RPMI7951 (cell line): ENCODE measurements at places on chromosomes 2 and 18.

GRCh38 chr18:6120820-6121279, 225.5 kb upstream of the TMEM200C start:
- DNase-seq = no peak

DNA sequence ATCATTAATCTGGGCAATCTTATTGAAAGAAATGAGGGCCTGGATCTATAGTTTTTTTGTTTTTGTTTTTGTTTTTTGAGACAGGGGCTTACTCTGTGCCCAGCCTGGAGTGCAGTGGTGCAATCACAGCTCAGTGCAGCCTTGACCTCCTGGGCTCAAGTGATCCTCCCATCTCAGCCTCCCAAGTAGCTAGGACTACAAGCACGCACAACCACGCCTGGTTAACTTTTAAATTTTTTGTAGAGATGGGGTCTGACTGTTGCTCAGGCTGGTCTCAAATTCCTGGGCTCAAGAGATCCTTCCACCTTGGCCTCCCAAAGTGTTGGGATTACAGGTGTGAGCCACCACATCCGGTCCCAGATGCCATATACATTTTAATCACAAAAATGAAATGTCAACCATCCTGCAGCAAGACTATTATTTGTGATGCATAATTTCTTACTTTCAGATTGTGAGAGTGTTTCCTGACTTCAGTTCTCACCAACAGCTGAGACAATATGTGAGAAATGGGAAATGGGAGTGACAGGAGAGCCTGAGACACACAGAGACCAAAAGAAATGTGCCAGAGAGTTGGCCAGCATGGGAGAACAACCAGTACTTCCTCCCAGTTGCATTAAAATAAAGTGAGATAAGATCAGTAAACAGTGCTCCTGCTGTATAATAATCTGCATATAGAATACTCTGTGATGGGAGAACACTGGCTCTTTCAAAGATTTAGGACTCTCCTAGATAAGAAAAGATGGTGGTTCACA, 87.6 kb downstream of the METTL8 start:
- DNase-seq = no peak

DNA sequence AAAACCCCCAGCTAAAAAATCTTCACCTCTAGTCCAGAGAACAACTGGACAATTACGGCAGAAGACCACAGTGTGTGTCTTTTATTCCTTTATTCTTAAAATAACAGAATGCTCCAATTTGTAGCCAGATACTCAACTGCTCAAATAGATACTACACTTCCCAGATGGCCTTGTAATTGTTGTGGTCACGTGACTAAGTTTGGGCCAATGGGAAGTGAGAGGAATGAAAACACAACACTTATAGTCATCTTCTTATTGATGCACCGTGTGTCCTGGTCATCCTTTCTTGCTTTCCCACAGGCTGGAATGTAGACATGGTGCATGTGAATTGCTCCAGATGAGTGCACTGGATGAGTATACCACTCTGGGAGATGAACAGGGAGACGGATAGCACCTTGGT, 145.1 kb downstream of the CDC42EP3 start:
- peak; percentile 33 for DNase-seq

GRCh38 chr2:191001032-191001431, 12.9 kb downstream of the STAT1 start:
- DNase-seq = no peak

- DNase-seq = no peak
These were observed 17.4 kb upstream of the FECH start for GRCh38 chr18:57603871-57604270.

DNA sequence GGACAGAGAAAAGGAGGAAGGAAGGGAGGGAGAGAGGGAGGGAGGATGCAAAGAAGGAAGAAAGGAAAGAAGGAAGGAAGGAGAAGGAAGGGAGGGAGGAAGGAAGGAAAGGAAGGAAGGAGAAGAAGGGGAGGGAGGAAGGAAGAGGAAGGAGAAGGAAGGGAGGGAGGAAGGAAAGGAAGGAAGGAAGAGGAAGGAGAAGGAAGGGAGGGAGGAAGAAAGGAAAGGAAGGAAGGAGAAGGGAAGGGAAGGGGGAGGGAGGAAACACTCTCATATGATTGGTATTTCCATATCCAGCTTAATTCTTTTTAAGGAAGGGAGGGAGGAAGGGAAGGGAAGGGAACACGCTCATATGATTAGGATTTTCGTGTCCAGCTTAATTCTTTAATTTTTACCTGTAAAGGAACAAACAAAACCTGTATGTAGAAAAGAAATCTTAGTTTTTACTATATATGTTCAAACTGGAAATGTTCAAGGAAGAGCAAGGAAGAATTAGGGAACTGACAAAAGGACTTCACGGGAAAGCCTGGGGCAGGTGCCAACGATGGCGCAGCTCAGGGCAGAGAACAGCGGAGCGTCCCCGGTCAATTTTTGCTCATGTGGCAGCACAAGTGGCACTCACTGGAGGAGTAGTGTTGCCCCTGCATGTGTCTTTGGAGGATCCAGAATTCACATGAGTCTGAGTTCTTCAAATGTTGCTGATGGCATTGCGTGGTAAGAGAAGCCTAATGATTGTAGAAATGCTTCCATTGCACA, 228.6 kb downstream of the ZNF516 start:
- DNase-seq = no peak

DNA sequence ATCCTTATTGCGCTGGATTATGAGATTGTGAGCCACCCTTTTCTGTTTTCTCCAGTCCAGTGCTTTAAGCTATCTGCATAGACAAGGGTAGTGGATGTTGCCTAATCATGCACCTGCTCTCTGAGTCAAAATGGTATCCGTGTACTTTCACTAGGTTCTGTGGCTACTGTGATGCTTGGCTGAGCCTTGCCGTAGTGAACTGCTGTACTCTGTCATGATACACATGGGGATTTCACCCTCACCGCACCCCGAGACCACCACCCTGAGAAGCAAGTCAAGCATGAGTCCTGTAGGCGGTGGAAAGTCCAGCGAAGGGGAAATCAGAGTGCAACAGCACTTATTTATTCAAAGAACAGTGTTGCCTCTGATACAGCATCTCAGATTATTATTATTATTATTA, 55.0 kb downstream of the ARHGAP25 start:
- DNase-seq = no peak

DNA sequence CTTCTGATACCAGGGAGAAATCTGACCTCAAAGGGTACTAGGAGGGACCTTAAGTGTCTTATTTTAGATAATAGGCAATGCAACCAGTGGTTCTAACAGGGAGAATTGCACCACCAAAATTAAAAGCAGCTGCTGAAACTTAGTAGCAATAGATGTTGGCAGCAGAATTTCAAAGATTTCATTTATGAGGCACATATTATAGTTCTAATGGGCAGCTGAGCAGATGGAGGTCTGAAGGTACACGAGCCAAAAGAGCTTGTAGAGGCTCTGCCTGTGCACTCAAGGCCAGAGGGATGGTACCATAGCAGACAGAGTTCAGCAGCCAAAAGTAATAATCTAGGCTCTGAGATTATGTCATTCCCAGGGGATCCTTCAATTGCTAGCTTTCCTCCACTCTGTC, 87.3 kb upstream of the NCKAP5 start:
- DNase-seq = no peak

GRCh38 chr2:175062787-175063585, 57.8 kb upstream of the CHN1 start:
- no peak for DNase-seq

GRCh38 chr2:231539991-231540390, 9.7 kb upstream of the NMUR1 start:
- DNase-seq = no peak

GRCh38 chr2:14350856-14351255, 281.7 kb upstream of the LRATD1 start:
- no peak for DNase-seq

- DNase-seq = no peak
These were observed 1.4 kb downstream of the DNAJC10 start for GRCh38 chr2:182717416-182717815.

- DNase-seq = peak; percentile 99
These were observed 40.6 kb upstream of the MRPL19 start for GRCh38 chr2:75605770-75606529.

DNA sequence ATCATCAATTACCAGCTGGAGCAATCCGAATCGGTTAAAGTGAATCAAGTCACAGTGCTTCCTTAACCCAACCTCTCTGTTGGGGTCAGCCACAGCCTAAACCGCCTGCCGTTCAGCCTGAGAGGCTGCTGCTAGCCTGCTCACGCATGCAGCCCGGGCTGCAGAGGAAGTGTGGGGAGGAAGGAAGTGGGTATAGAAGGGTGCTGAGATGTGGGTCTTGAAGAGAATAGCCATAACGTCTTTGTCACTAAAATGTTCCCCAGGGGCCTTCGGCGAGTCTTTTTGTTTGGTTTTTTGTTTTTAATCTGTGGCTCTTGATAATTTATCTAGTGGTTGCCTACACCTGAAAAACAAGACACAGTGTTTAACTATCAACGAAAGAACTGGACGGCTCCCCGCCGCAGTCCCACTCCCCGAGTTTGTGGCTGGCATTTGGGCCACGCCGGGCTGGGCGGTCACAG, 496 bp upstream of the ITGA4 start:
- DNase-seq = peak; percentile 60

DNA sequence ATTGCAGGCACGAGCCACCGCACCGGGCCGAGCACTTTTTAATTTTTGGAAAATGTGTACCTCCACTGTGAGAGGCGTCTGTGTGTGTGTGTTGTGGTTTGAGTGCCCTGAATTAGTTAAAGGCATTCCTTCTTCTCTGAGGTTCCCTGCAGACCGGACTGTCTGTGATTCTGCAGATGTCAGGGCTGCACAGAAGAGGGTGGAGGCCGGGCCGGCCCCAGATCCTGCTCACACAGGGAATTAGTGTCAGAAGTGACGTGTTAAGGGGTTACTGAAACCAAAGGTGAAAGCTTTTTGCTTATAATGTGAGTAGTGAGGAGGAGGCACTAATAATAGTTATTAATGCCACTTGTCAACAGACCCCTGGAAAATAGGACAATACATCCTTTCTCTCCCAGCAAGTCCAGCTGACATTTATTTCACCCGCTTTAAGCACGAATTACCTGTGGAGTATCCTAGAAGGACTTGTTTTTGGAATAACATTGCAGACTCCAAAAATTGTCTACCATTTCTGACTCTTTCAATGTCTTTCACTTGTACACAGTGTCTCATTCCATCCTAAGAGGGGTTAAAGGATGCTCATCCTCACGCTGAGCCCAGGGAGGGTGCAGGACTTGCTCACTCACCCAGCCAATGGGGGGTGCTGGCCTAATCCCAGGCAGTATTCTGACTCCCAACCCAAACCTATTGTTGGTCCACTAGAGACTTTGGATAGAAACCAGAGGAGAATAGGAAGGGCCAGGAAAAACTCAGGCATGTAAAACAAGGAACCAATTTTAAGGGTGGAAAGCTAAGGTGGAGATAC, 16.2 kb downstream of the ARHGAP25 start:
- no peak for DNase-seq

DNA sequence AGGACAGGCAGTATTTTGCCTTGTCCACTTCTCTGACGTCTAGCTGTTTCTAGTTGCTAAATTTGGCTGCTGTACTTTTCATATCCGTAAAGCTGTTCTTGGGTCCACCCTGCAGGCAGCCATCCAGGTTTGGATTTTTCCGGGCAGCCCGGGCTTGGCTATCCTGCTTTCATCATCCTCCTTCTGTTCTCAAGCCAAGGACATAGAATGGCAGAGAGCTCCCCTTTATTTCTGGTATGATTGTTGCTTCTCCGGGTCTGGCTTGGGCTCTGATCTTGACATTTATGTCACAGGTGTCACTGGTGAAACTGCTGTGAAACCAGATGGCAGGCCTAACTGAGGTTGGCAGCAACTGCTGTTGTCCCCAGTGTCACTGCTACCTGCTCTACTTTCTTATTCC, 35.5 kb downstream of the SCN2A start:
- no peak for DNase-seq

- DNase-seq = peak; percentile 62
These were observed 66.8 kb upstream of the ATG16L1 start for GRCh38 chr2:233184669-233185068.

GRCh38 chr2:6445156-6445555, 420.6 kb downstream of the CMPK2 start:
- no peak for DNase-seq

DNA sequence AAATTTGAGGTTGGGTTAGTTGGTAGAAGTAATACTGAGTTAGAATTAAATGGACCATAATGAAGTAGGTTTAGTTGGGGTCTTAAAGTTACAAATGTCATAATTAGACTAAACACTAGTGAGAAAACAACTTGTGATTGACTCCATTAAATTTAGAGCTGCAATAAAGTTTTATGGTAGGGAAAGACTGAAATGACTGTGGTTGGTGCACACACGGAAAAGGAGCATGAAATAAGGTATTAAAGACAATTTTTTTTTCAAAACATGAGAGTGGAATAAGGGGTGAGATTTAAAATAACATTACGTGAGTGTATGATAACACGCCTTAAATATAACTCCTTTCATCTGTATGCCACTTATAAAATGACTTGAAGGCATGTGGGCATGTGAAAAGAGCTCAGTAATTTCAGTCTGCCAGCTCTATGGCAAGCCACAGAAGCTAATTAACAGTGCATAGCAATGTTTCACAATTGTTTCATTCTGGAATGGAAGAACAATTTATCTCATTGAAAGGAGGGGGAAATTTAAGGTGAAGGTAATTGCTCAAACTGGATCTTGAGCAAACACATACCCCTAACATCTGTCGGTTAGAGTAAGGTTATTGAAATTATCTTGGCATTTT, 1.4 kb downstream of the FRZB start:
- no peak for DNase-seq

GRCh38 chr2:140759426-140760156, 1371.2 kb downstream of the LRP1B start:
- no peak for DNase-seq

DNA sequence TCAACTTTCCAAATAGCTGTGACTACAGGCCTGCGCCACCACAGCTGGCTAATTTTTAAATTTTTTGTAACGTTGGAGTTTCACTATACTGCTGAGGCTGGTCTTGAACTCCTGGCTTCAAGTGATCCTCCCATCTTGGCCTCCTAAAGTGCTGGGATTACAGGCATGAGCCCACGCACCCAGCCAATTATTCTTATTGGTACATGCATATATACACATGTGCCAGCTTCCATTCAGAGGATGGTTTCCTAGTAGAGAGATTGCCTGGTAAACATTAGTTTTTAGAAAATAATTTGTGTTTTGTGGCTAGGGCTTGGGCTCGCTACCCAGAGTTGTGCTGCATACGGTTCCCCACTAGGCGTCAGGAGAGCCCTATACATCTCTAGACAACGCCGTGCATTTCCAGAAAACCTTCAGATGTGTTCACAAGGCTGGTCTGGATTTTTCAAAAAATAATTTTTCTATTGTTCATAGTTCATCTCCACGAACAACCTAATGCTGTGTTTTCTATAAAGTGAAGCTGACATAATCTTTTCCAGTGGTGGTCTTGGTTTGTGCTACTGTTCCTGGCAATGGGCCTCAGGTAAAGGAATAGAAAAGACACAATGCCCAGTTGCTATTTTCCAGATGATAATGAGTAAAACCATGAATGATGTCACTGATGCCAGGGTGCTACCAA, 14.6 kb upstream of the AFG3L2 start:
- peak; percentile 54 for DNase-seq

GRCh38 chr2:191289049-191289448, 43.8 kb downstream of the MYO1B start:
- DNase-seq = no peak

DNA sequence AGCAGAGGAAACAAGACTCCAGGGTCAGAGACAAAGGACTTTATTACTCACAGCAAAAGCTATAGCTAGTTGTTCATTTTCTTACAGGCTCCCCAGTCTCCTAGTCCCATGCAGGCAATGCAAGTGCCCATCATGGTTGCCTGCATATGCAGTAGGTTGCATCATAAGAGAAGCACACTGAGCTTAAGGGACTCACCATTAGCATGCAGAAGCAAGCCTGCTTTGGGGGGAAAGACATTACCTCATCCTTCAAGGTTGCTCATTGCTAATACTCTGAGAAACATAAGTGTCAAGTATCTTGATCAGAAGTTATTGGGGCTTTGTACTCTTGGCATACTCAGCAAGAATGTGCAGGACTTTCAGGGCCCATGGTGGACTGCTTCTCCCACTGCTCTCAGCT, 114.6 kb upstream of the CCDC68 start:
- DNase-seq = no peak
